Lung microvascular endothelial cell (primary cell): ENCODE measurements at places on chromosomes 6 and 20.

- no peak for DNase-seq
Observed at GRCh38 chr20:56420028-56420427, 8.0 kb downstream of the CASS4 start.

GRCh38 chr6:56864171-56864616 lies 90.7 kb upstream of the BEND6 start:
- no peak for DNase-seq

GRCh38 chr6:45899683-45899946 lies 116.0 kb downstream of the CLIC5 start:
- no peak for DNase-seq

- DNase-seq, result no peak
Observed at GRCh38 chr6:35435074-35435837, 16.9 kb upstream of the FANCE start.

GRCh38 chr6:25488156-25488555 lies 163.9 kb upstream of the SCGN start:
- DNase-seq, result no peak
